T-helper 17 cell (primary cell): ENCODE measurements at places on chromosomes 4 and X. TPM values are rescaled to one million over a fixed set of nuclear protein-coding genes. Genes with fewer than 3 reads are reported as not detected.

DNA sequence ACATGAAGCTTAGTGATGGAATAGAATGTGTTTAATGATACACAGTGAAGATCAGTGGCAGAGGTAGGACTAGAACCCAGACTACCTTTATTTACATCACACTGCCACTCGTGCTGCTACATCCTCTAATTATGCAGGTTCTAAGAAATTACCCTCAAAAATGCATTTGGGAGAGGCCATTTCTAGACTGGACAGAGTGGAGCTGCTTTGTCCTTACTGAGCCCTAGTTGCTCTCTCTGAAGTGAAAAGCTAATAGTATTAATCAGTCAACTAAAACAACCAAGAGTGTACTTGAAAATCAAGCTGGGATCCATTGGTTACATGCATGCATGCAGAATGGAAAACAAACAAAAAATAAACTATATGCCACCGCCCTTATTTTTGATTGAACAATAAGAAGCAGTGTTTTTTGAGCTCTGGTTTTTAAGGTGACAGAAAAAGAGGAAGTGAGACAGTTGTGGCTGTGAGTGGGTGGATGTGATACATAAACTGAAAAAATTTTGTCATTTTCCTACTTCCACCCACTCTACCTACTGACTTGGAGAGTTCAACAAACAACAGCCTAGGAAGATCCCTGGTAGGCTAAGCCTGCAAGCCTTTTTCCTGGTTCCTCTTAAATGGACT lies 6.8 kb upstream of the VSIG4 start:
- no peak for DNase-seq

DNA sequence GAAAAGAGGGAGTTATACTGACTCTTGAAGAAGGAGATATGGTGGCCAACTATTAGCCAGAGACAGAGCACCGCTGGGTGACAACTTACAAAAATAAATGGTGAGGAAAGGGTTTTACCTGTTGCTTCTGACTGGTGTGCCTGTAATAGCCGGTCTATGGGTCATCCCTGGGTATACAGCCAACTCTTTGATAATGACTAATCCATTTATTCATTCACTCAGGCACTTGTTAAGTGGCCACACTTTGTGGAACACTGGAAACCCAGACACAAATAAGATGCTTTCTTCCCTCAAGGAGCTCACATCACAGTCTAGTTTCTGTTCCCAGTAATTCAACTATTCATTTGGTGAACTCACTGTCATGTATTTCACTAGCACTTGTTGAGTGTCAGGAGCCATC lies 13.2 kb upstream of the CAPN6 start:
- DNase-seq = no peak

DNA sequence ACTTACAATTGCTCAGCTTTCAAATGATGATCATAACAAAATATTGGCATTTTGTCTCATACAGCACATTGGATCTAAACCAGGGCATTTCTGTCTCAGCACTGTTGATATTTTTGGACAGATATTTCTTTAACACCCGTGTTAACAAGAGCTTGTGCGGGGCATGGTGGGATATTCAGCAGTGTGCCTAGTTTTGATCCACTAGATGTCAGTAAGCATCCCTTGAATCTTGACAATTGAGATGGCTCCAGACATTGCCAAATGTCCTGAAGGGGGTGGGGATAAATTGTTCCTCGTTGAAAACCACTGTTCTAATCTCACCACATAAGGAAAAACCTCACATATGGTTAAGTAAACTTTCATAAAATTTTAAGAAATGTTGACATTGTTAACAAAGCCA lies 806.3 kb downstream of the STIM2 start:
- no peak for DNase-seq

DNA sequence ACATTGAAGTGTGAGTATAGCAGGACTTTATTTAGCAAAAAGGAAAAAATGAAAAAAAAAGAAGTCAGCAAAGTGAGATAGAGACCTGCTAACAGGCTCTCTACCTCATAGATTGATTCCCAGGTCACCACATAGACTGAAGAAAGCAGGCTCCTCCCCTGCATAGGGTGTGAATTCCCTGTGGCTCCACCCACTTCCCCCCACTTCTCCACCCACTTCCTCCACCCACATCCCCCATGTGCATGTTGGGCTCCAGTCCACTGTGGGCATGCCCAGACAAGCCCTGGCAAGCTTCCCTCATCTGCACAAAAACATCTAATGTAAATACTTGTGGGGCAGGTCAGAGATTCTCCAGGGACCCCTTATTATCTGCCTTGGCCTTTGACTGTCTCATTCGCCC lies 97.8 kb downstream of the TMEM47 start:
- no peak for DNase-seq

DNA sequence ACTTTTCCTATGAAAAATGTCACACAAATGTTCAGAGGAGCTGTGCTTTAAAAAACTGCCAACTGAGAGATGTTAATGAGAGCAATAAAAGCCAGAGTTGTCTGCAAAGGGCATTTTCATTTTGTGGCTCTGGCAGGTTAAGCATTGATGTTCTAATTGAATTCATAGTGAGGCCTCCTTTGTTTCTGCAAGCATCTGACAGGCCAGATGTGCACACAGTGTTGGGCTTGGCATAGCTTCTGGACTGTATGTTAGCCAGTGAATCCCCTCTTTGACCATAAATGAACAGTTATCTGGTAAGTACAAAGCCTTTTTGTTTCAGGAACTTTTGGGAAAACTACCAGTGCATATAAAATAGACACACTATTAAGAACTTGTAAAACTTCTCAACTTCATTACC lies 81.9 kb downstream of the JADE3 start:
- no peak for DNase-seq

GRCh38 chrX:107850422-107850765 lies 24.7 kb downstream of the MID2 start:
- DNase-seq = no peak

- no peak for DNase-seq
Observed at GRCh38 chrX:123909523-123909922, 49.7 kb downstream of the XIAP start.

The TCEAL5 gene
- total RNA-seq = not detected

The RNF150 gene
- not detected for total RNA-seq

The AMTN gene
- not detected for total RNA-seq

The VCX3A gene
- total RNA-seq = not detected
